ENCODE measurements at places on chromosomes 13 and 19.
A peak's percentile ranks its signal among the peaks of the same experiment; 100 is the strongest.

DNA sequence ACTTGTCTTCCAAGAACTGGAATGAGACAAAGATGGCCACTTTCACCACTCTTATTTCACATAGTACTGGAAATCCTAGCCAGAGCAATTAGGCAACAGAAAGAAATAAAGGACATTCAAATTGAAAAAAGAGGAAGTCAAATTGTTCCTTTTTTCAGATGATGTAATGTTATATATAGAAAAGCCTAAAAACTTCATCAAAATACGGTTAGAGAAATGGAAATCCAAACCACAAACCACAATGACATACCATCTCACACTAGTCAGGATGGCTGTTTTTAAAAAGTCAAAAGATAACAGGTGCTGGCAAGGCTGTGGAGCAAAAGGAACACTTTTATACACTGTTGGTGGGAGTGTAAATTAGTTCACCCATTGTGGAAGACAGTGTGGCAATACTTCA is 113.3 kb upstream of the SPRY2 start:
- DNase-seq: peak; percentile 9

GRCh38 chr13:49980266-49980665 is 16.6 kb upstream of the TRIM13 start:
- DNase-seq: no peak

DNA sequence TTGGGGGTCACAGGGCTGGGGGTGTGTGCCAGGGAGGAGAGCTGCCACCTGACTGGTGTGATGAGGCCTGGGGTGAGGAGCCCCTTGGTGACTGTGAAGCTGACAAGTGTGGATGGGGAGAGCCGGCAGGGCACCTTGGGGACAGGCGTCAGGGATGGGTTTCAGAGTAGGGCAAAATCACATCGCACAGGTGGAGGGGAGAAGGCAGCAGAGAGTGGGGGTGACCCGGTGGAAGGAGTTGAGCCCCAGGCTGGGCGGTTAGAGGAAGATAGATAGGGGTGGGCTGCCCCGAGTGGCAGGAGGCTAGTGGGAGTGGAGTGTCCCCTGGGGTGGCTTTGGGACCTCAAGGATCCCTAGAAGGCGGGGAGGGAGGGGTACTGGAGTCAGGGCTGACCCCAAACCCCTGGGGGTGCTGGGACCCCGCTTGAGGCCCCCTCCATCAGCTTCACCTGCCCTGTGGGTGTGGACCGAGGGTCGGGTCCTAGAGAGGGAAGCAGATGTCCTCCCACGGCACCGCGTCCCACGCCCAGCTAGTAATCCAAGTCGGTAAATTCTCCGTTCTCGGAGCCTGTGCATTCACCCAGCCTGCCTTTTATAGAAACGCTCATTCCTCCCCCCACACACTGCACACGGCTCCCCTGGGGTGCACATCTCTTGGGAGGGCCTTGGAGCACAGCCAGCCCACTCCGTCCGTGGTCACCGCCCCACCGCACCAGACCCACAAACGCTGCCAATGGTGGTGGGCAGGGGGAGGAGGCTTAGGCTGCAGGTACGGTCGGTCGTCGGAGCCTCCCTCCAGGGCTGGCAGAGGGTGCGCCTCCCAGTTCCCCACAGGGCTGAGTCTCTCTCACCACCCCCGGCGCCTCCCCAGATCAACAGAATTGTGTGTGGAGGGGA is 2.4 kb downstream of the CTXN1 start:
- DNase-seq: no peak

- peak; percentile 67 for DNase-seq
These were observed 9.2 kb downstream of the PGPEP1 start for GRCh38 chr19:18349524-18350128.

- no peak for DNase-seq
These were observed 54.0 kb upstream of the GTF3A start for GRCh38 chr13:27370305-27370872.

GRCh38 chr13:39049274-39049673 is 11.0 kb downstream of the NHLRC3 start:
- DNase-seq: peak; percentile 39

DNA sequence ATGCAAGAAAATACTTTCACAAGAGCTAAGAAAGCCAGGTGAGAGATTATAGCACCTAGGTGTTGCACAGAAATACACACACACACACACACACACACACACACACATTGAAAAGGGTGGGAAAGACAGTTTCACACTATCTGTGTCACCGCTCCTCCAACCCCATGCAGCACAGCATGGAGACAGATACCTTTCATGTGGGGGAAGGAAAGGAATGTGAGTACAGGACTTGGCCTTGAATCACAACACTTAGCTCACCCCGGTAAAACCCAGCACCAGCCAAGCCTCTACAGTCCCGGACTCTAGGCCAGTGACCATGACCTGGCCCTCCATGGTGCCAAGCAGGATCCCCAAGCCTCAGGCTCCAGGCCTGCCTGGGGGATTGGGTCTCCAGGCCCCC is 462.0 kb upstream of the SPRY2 start:
- no peak for DNase-seq

DNA sequence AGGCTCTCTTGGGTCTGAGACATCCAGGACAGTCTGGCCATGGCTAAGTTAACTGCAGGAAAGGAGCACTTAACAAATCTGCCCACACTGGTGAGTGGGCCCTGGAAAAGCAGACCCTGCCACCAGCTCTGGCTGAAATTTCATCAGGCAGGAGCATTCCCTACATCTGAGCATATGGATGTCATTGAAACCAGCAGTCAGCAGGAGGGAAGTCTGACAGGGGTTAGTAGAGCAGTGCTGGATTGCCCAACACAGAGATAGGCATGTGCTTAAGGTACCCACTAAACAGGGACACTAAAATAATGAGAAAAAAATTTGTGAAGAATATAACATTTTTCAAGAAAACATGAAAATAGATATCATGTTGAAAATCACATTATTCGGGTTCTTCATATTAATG is 13.6 kb upstream of the ACOD1 start:
- DNase-seq: no peak

- peak; percentile 48 for DNase-seq
These were observed 4.7 kb upstream of the IRS2 start for GRCh38 chr13:109790942-109791605.

DNA sequence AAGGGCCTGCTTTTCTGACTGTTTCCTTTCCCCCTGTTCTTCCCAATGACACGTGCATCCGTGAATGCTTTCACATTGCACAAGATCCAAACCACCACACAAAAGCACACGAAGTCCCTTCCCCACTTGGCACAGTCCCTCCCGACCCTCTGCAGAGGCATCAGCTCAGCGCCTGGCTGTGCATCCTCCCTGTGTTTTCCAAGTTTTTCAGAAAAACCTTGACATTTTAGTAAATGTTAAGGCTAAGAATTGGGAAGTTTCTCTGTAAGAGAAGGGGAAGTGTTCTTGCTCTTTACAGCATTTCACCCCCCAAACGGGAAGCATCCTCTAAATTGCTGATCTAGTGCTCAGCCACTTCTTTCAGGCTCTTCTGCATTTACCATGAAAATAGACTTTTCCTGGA is 94.5 kb upstream of the TM9SF2 start:
- no peak for DNase-seq

GRCh38 chr13:90792335-90792734 is 555.2 kb upstream of the MIR17HG start:
- peak; percentile 75 for DNase-seq

DNA sequence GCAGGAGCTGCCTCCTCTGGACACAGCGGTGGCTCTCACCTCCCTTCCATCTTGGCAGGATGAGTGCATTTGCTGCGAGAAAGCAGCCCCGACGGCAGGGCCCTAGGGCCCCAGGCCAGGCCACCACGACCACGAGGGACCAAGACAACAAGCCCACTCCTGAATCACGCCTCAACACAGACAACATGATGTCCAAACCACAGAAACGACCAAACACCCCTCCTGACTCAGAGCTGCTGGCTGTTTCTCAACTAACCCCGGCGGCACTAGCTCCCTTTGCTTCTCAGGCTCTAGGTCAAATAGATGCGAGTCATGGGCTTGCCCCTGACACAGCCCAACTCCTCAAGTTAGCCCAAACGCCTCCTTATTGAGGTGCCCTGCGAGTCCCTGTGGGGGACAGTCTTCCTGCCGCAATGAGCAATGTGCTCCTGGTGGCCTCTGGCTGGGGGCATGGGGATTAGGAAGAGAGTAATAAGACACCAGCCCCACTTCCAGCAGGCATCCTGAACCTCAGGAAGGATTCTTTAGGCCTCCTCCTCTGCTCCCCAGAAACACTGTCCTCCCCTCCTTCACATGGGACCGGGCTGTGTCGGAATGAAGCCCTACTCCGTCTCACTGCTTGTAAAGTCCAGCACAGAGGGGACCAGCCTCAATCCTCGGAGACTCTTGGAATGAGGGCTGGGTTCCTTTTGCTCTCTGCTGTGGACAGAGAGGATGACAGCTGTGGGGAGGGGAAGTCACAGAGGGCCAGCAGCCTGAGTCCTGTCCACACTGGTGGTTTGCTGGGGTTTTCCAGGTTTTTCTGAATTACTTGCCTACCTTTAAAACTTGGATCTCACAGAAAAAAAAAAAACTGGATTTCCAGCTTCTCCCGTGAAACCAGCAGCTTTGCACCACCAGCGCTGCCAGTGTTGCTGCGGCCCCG is 6.9 kb upstream of the ATF5 start:
- peak; percentile 59 for DNase-seq

DNA sequence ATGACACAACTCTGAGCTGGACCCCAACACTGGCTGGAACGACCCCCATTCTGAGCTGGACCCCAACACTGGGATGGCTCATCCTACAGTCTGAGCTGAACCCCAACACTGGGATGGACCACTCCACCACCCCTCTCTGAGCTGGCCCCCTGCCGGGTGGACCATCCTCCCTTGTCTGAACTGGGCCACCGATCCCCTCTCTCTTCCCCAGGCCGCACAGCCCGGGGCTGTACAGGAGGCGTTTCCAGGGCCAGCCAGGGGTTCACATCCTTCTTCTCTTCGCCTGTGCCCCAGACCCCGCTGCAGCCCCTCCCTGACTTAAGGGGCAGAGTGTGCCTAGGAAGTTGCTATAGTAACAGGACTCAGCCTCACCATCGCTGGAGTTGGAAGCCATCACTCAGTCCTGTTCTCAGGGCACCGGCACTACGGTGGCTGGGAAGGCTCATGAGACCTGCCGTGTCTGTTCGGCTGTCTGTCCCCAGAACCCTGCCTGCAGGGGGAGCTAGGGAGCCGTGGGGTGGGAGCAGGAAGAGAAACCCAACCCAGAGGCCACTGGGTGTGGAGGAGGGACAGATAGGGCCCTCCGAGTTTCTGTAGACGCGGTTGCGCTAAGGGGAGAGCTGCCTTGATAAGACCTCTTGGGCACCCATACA is 3.7 kb downstream of the PRKACA start:
- DNase-seq: no peak

GRCh38 chr19:34667349-34668076 is 9.4 kb downstream of the SCGB2B2 start:
- DNase-seq: no peak

GRCh38 chr19:38729653-38730469 is 14.4 kb downstream of the CAPN12 start:
- peak; percentile 60 for DNase-seq

DNA sequence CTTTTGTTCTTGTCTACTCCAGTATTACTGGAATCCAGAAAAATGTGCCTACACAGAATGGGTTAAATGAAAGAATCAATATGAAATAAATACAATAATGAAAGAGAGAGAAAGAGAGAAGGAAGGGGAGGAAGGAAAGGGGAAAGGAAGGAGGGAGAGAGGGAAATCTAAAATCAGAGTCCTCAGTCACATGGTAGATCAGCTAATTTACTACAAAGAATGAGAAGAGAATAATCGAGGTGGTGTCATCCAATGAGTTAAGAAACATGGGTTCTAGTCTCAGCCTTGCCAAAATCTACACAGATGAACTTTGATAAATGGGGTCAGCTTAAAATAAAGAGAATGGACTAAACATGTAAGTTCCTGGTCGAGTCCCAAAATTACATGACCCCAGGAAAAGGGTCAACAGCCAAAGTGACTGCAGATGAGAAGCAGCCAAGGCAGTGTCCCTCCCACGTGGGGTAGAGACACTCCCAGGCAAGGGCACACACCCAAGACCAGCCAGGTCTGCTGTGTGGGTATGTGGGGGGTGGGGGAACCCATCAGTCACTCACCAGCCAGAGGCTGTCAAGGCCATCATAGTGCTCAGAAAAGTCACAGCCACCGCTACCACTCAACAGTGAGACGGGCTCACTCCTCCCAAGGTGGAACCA is 103.6 kb downstream of the STK24 start:
- no peak for DNase-seq

DNA sequence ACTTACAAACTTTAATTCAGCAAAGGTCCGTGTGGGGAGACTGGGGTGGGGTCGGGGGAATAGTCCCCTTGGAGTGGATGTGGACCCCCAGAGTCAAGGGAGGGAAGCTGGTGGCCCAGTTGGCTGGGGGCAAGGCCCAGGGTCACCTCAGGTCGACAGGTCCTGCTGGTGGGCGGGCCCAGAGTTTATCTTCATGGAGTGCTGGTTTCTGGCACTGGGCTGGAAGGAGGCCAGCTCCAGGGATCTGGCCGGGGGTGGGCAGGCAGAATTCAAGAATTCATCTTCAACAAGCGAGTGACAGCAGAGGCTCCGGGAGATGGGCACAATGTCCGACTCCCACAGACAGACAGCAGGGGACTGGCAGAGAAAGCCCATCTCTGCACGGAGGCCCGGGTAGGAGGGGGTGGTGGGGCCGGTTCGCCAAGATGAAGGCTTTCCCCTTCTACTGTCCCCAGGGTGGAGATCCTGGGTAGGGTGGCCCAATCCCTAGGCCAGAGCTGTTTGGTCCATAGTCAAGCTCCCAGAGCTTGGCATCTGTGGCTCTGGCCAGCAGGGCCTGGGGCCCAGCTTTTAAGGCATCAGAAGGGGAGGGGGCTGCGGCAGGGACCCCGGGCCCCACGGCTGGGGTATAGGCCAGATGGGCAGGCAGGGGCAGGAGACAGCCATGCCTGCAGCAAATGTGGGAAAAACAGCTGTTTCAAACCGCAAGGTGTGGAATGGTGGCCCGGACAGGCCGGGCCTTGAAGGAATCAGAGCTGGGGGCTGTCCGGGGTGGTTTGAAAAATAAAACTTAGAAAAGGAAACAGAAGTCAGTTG is 622 bp upstream of the FDX2 start:
- DNase-seq: no peak

- no peak for DNase-seq
These were observed 136.2 kb upstream of the ZNF536 start for GRCh38 chr19:30235946-30236345.

DNA sequence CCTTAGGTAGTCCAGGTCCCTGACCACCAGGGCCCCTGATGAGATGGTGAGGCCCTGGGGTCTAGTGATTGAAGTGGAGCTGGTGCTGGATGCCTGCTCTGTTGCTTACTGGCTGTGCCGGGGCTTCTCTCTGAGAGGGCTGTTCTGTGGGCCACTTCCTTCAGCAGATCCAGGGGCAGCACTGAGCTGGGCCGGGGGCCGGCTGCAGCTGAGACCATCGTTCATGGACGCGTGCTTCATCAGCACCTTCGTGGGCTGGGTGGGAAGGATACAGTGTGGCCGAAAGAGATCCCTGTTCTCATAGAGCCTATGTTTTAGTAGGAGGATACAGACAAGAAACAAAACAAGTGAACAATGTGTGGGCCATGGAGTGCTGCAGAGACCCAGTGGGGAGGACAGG is 33.2 kb upstream of the TEX29 start:
- DNase-seq: no peak

DNA sequence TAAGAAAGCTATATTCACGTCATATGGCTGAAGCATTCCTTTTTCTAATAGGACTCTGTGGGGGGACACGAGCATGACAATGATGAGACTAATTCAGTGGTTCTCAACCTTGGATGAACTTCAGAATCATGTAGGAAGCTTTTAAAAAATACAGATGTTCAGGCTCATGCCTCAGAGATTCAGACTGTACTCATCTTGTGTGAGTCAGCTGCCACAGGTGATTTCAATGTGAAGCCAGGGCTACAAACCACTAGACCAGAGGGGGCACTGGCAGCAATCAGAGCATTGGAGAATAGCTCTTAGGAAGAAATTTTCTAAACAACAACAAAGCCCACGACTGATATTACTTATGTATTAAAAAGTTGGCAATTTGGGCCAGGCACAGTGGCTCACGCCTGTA is 91.7 kb downstream of the SERP2 start:
- peak; percentile 31 for DNase-seq

Data from epithelial cell of esophagus (primary cell).